ENCODE measurements at places on chromosomes 4 and X. TPM values are rescaled to one million over a fixed set of nuclear protein-coding genes. Genes with fewer than 3 reads are reported as not detected.

ZNF674 gene
- total RNA-seq = 2.9 TPM

TET2 gene
- 2.2 TPM for total RNA-seq

ALAS2 gene
- total RNA-seq = not detected

SPP1 gene
- 218 TPM for total RNA-seq

GAGE12H gene
- total RNA-seq = not detected

TECRL gene
- total RNA-seq = not detected

VCX gene
- total RNA-seq = not detected
